Activated CD4-positive, alpha-beta T cell treated with anti-CD3 and anti-CD28 coated beads, Interleukin-2, amount 50 U/mL, for 24 hours (primary cell): ENCODE measurements at places on chromosomes 2 and 18.

DNA sequence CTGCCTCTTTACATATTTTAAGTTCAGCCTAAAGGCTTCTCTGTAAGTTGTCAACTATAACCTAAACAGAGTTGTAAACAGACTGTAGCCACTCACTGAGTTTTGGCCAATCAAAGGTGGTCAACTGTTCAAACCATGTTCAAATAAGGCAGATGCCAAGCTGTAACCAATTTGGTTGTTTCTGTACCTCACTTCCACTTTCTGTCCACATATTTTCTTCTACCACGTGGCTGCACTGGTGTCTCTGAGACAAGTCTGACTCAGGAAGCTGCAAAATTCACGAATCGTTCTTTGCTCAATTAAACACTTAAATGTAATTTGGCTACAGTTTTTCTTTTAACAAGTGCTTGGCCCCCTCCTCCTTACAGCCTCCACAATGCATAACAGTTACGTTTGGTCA is 555.2 kb downstream of the CNTNAP5 start:
- no peak for DNase-seq

DNA sequence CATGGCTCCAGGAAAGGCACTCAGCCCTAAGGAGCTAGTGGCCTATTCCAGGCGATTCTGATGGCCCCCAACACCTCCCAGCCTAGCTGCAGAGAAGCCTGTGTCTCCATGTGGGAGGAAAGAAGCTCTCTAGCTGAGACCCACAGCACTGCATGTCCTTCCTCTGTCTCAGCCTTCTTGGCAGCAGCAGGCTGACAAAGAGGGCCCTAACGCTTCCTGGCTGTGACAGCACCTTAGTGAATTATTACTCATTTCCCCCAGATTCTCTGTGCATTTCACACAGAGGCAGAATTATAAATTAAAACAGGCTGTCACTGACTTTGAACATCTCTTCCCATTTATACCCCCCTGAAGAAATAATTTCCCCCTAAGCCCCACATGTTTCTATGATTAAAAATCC is 206.8 kb downstream of the CLIP4 start:
- DNase-seq, result no peak

- DNase-seq, result no peak
These were observed 165.7 kb upstream of the SLC14A2 start for GRCh38 chr18:45449418-45450227.

GRCh38 chr18:79796531-79797405 is 970 bp upstream of the KCNG2 start:
- DNase-seq, result no peak

DNA sequence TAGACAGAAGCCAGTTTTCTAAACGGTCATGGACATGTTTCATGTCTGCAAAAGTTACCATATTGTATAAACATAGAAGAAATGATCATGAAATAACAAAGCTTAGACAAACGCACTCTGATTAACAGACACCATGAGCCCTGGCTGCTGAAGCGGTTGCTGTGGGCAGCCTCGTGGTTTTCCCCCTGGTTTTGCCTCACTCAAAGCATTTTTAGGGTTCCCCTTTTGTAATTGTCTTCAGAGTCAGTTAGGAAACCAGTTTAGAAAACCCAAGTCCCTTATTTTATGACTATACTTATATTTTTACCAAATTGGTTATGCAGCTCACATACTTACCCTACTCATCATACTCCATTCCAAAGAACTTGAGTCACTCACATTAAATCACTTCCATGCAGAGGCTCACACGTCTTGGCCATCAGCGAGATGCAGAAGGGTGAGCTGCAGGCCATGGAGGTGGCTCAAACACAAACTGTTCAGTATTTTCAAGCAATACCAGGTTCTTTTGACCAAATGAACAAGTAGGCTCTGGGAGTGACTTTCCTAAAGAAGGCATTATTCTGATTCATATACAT is 105.6 kb upstream of the SALL3 start:
- DNase-seq, result no peak

- DNase-seq, result no peak
These were observed 930.0 kb upstream of the KLHL29 start for GRCh38 chr2:22454826-22455485.

DNA sequence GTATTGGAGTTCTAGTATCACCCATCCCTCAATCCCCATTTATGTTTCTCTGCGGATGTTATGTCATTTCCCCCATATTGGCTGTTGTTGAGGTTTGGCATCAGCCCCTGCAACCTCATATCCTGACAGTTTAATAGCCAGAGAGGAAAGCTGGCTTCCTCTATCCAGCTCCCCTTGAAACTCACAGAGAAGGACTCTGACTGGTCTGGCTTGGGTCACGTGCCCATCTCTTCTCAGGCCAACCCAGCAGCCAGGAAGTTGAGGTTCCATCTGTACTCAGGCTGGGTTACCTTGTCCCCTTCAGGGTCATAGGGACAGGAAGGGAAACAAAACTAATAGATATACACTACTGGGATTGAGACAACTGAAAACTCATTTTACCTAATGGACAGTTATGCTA is 148.0 kb upstream of the SLC14A2 start:
- DNase-seq, result no peak

- no peak for DNase-seq
These were observed 85.5 kb downstream of the AGPS start for GRCh38 chr2:177478029-177478428.

DNA sequence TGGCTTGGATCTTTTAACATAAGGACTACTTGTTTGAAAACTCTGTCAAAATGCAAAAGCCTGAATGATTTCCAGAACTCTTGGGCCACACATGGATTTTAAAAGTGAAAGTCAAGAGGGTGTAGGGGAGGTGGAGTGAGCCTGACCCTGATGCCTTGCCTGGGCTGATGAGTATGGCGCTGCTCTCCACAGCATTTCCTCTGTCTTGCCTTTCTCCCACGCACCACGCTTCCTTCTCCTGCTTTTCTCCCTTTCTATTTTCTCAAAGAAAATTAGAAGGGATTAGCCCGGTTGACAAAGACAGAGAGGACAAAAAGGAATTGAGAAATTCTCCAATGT is 207.0 kb upstream of the CCDC68 start:
- DNase-seq, result no peak

DNA sequence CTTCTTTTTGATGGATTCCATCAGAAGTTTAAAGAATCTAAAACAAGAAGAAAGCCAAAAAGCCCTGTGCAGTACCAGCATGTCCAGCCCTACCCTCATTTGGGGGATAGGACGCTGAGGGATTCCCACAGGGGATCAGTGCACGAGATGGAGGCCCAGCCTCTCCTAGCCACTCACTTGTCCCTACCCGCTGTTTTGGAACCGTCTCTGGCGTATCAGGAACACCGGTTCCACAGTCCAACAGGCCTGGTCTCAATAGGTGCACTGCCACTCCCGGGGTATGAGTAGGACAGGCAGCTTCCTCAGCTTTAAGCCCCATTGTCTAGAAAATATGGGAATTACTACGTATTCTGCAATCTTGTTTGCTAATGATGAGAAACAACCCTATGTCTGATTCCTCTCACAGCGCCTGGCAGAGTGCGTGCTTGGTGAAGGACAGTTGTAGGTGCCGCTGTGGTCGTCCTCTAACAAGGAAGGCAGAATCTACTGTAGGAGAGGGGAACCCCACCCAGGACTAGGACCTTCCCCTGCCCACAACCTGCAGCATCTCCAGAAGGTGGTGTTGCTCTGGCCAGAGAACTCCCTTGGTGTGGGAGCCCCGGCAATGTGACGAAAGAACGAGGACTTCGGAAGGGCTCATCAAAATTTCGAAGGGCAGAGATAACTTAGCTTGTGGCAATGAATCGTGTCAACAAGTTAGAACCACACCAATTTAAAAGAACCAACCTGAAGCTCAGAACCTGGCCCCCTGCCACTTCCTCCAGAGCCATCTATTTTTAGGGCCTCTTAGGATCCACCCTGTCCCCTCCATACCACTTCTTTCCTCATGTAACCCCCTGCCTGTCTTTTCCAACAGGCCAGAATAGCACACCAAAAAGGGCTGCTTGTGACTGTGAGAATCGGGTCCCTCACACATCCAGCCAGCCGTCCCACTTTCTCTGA is 71.7 kb downstream of the POLR1A start:
- no peak for DNase-seq

GRCh38 chr2:39521876-39522517 is 84.9 kb upstream of the MAP4K3 start:
- no peak for DNase-seq

GRCh38 chr18:2657788-2658458 is 2.4 kb downstream of the SMCHD1 start:
- DNase-seq, result no peak

GRCh38 chr2:214587442-214587841 is 176.6 kb downstream of the VWC2L start:
- DNase-seq, result no peak

GRCh38 chr2:26541401-26542193 is 63.7 kb upstream of the OTOF start:
- DNase-seq, result no peak

GRCh38 chr2:10287761-10288160 is 14.9 kb upstream of the HPCAL1 start:
- no peak for DNase-seq

DNA sequence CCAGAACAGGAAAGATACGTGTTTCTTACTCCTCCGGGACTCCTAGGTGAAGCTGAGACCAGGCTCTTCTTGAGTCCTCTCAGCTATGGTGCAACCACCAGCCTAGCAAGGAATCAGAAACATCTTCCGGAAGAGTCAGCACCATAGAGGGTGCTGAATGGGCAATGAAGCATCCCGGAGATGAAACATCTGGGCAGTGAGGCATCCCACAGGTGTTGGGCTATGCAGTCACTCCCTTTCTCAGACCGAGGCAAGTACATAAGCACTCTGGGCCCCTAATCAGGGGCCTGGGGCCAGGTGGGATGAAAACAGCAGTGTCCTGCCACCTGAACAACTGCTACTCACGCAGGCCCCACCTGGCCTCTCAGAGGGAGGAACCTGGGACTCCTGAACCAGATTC is 1.4 kb upstream of the CAPN10 start:
- DNase-seq, result no peak

- no peak for DNase-seq
These were observed 14.1 kb upstream of the ZSWIM2 start for GRCh38 chr2:186862869-186863709.

GRCh38 chr2:23924589-23925359 is 2.1 kb downstream of the ATAD2B start:
- DNase-seq, result no peak

GRCh38 chr18:48821251-48821590 is 129.5 kb downstream of the SMAD7 start:
- DNase-seq, result no peak

- no peak for DNase-seq
These were observed 61.1 kb downstream of the MEIS1 start for GRCh38 chr2:66495788-66496640.

GRCh38 chr2:177399376-177399775 is 6.8 kb downstream of the AGPS start:
- DNase-seq, result no peak

DNA sequence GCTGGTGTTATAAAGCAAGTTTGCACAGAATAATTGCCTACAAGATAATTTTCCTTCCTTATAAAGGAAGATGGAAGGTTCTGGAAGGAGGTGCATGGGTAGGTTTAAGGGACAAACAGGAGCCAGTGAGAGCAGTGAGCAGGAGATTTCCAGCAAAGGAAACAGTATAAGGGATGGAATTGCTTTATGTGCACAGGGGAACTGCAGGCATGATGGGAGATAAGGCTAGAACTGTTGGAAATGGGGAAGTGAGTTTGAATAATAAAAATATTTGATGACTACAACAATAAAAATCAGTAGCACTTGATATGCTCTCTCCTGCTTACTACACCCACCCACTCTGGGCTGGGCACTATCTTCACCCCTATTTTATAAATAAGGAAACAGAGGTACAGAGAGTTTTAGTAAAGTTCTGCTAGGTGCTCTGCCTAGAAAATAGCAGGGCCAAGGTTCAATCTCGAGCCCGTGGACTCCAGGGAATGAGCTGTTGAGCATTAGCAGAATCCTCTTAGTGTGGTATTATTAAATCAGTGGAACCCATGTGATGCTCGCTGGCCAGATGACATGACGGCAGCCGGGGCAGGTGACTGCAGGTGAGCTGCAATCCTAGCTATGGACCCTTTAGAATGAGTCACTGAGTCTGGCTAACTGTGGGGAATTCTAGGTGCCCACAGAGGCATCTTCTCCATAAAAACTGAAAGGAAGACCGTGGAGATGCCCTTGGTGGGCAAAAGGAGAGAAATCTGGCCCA is 302.5 kb downstream of the PIEZO2 start:
- DNase-seq, result no peak

- no peak for DNase-seq
These were observed 537.8 kb downstream of the LRRTM4 start for GRCh38 chr2:76984359-76984758.

GRCh38 chr2:42706836-42707235 is 57.1 kb downstream of the OXER1 start:
- DNase-seq, result no peak

DNA sequence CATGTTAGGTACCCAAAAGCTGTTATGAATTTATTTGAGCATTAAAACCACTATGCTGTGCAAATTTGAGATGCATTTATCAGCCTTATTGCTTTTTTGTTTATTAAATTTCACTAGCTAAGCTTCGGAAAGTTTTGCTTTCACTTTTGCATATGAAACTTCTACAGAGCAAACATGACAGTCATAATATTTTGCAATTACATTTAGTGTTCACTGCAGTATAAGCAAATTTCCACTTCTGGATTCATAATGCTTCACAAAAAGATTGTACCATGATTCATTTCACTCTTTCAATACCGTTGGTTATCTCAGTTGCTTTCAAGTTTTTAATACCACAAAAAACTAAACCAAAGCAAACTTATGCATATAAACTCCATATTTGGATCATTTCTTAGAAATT is 228.7 kb upstream of the SLC8A1 start:
- no peak for DNase-seq

- no peak for DNase-seq
These were observed 419.9 kb downstream of the TGIF1 start for GRCh38 chr18:3869848-3870247.

DNA sequence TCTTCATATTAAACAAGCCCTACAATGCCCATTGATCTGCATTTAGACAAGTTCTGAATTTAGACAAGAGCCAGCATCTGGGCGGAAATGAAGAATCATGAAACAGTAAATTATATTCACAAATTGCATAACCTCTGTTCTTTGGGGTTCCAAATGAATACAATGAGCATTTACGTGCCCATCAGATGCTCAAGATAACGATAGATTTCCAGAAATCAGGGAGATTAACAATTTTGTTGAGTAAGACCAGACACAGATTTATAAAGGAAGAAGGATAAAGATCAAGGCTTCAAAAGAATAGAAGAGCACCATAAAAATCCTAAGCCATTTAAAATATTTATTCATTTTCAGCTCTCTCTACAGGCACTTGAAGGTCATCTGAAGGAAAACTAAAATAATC is 59.7 kb upstream of the CDH20 start:
- no peak for DNase-seq

GRCh38 chr2:25347205-25347815 is 5.6 kb upstream of the DNMT3A start:
- no peak for DNase-seq
